ENCODE measurements at places on chromosomes 3 and 15.

DNA sequence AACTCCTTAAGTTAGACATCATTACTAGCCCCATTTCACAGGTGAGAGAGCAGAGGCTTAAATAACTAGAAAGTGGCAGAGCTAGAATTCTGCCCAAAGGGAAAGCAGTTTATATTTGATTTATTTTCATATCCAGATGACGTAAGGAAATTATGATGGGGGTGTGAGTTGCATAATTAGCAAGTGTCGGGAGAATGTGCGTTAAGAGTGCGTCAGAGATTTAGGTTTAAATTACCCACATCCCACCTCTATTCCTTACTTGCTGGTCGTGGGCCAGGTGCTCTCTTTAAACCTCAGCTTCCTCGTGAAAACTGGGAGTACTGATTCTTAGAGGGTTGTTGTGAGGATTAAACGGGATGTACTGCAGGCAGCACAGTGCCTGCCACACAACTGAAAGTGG, 32.3 kb downstream of the FSTL1 start:
- DNase-seq: no peak

DNA sequence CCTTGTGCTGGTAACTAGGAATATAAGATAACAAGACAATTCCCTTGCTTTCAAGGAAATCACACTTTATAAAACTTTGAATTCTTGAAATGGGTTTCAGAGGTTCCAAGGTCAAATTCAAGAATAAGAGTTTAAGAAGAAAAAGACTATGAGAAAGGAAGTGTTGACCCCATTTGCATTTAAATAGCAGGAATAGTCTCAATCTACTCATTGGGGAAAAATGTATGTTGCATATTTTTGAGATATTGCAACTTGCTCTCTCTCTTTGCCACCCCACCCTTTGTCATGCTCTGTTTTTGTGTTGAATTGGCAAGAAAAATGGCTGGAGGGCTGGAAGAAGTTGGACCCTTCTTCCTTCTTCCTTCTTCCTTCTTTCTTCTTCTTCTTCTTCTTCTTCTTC, 699.2 kb downstream of the TUSC7 start:
- DNase-seq: no peak

DNA sequence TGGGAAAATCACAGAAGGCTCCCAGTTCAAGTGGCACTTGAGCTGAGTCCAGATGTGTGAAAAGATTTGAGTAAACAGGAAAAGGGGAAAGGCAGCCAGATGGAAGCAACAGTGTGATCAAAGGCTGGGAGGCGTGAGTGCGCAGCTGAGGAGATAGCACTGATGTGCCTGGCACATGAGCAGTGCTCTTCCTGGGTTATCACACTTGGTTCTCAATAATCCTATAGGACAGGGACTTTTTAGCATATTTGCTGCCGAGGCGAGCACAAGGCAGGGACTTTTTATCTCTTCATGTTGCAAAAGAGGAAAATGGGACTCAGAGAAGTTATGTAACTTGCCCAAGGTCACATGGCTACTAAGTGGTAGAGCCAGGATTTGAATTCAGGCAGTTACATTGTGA, 39.6 kb downstream of the CORO2B start:
- DNase-seq: no peak

GRCh38 chr3:14125193-14126016, 553 bp downstream of the TMEM43 start:
- peak; percentile 59 for DNase-seq

- no peak for DNase-seq
These were observed 116.2 kb upstream of the CHRM5 start for GRCh38 chr15:33852094-33852493.

DNA sequence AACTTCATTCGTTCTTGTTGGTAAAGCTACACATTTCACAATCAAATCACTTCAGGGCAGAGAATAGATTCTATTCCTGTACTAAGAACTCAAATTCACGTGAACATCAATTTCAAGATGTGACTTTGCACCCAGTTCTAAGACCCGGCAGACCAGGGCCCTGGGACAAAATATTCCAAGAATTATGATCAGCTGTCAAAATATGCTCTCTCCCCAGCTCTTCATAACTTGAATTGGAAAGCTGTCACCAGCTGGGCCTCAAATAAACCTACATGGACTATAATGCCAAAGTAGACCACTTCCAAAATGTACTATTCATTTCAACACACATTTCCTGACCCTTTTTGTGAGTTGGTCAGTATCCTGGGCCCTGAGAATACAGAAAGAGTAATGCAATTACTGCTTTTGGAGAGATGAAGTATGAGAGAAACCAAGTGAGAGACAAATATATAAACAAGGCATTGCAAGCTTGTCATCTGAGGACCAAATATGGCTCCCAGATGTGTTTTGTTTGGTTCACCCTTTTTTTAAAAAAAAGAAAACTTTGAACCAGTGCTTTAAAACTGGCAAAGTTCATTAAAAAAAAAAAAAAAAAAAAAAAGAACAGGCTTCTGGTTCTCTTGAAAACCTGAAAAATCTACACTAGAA, 14.9 kb downstream of the MAGI1 start:
- no peak for DNase-seq

- DNase-seq: no peak
These were observed 219.5 kb upstream of the GAP43 start for GRCh38 chr3:115403786-115404185.

DNA sequence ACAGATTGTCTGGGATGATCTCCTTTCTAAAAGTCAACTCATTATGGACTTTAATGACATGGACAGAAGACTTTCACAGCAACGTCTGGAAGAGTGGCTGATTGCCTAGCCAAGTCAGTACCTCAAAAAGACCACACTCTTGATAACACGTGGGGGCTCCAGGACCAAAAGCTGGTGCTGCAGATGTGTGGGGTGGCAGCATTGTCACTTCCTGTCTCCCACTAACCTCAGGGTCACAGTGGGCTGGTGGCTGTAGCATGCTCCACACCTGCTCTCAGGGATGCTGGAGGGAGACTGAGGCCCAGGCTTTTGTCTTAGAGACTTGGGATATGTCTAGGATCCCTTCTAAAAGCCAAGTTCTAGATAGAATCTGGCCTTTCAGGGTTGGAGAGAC, 118.1 kb downstream of the APBA2 start:
- DNase-seq: no peak

- DNase-seq: no peak
These were observed 239.9 kb downstream of the NFKBIZ start for GRCh38 chr3:102089239-102089638.

- DNase-seq: no peak
These were observed 218.9 kb downstream of the PLOD2 start for GRCh38 chr3:145942052-145942451.

GRCh38 chr3:140712301-140712700, 34.4 kb downstream of the TRIM42 start:
- no peak for DNase-seq

DNA sequence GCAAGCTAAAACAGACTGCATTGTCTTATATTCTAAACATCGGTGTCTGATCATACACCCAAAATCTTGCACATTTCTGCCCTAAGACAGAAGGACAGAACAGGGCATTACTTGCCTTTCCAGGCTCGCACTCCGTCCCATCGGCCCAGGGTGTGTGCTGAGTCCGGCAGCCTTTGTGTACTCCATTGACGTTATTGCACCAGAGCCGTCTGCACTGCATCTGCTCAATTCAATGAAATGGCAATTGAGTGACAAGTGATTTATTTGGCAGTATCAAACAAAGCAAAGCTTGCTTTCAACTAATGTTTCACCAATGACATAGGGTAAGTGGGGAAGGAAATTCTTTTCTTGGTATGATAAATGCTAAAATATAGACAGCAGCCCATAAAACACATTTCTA, 40.0 kb downstream of the ADAMTS9 start:
- no peak for DNase-seq

DNA sequence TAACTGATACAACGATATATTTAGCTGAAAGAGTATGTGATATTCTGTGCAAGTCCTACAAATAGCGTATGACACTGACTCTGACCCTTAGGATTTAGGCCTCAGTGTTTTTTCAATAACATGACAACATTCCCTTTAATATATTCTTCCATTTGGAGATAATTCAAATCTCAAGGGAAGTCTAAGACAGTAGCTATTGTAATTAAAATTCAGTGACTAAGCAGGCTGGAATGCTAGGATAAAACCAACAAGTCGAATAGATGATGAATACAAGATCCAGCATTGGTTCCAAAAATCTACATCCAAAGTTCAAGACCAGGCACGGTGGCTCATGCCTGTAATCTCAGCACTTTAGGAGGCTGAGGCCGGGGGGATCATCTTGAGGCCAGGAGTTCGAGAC, 56.2 kb downstream of the QTRT2 start:
- DNase-seq: no peak

GRCh38 chr3:41498847-41499246, 299.5 kb downstream of the CTNNB1 start:
- DNase-seq: no peak

- no peak for DNase-seq
These were observed 377.9 kb downstream of the GAP43 start for GRCh38 chr3:116001151-116001621.

GRCh38 chr3:133058243-133058642, 20.1 kb downstream of the TMEM108 start:
- no peak for DNase-seq

GRCh38 chr3:39249453-39250115, 30.3 kb downstream of the CX3CR1 start:
- DNase-seq: no peak

Measured in D341Med (cell line).